Colonic mucosa (tissue), 4 donors: ENCODE measurements at places on chromosomes 7 and 10.

DNA sequence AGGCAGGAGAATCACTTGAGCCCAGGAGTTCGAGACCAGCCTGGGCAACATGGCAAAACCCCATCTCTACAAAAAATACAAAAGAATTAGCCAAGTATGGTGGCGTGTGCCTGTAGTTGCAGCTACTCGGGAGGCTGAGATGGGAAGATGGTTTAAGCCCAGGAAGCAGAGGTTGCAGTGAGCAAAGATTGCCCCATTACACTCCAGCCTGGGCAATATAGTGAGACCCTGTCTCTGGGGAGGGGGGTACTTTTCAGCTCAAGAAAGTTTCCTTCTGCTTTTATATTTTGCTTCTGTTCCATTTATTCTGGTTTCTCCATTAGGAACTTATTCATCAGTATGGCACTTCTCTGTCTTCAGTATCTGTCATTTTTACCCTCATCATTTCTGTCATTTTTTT lies 48.6 kb downstream of the COA1 start:
- no peak for DNase-seq

GRCh38 chr7:80491462-80491861 lies 20.4 kb downstream of the GNAT3 start:
- no peak for DNase-seq

DNA sequence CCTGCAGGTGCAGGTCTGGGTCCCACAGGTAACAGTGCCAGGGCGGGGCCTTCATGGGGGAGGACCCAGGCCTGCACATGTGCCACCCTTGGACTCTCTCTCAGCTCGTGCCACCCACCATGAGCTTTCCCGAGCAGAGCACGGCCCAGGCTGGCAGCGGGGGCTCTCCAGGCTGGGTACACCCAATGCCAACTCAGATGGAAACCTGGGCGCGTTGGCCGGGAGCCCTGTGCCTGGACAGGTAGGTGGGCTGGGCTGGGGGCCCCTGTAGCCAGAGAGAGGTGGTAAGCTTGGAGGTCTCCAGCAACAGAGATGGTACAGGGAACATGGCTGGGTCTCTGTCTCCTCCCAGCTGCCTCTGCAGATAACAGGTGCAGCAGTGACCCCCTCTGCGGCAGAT lies 69.9 kb upstream of the ADARB2 start:
- DNase-seq: no peak

- no peak for DNase-seq
Measured at GRCh38 chr10:11594589-11595394, 16.7 kb downstream of the USP6NL start.

GRCh38 chr10:59279991-59280505 lies 82.3 kb downstream of the FAM13C start:
- DNase-seq: no peak

- no peak for DNase-seq
Measured at GRCh38 chr10:51642581-51642980, 56.8 kb downstream of the CSTF2T start.
